ENCODE measurements at places on chromosomes 6 and 20.
A peak's percentile ranks its signal among the peaks of the same experiment; 100 is the strongest.

GRCh38 chr20:56574531-56575142 lies 41.6 kb downstream of the FAM209B start:
- DNase-seq = peak; percentile 92

GRCh38 chr6:134619789-134620188 lies 301.9 kb upstream of the SGK1 start:
- peak; percentile 53 for DNase-seq

- DNase-seq = peak; percentile 67
Measured at GRCh38 chr6:41577356-41578216, 31.4 kb downstream of the FOXP4 start.

- no peak for DNase-seq
Measured at GRCh38 chr6:6586671-6587526, 1.6 kb upstream of the LY86 start.

GRCh38 chr6:68197356-68197755 lies 437.7 kb upstream of the ADGRB3 start:
- no peak for DNase-seq

- peak; percentile 63 for DNase-seq
Measured at GRCh38 chr6:5379647-5380242, 118.4 kb downstream of the FARS2 start.

- no peak for DNase-seq
Measured at GRCh38 chr20:24948939-24949679, at the start of gene CST7. Gene CST7 (plus strand): TSS chr20:24949269. CDS start chr20:24949506, 237 bp downstream.

- DNase-seq = no peak
Measured at GRCh38 chr20:49948809-49949507, 12.8 kb downstream of the RNF114 start.

DNA sequence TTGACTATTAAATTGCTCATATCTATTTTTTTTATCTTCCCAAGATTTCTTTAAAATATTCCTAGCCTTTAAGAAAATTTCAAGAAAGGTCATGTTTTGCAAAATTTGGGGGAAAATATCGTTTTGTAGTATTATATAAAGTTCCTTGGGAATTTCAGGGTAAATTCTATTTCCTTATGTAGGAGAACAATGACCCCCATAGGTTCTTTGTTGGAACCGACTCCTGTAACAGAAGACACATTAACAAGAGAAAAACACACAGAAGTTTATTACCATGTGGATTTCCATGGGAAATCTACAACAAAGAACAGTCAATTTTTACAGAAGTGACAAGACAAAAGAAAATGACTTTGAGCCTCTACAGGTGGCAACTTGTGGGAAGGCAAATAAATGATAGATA lies 68.1 kb downstream of the ADGB start:
- no peak for DNase-seq

- DNase-seq = no peak
Measured at GRCh38 chr6:167581637-167582036, 245.1 kb upstream of the AFDN start.

- DNase-seq = peak; percentile 99
Measured at GRCh38 chr20:35768731-35769664, 2.8 kb upstream of the PHF20 start.

DNA sequence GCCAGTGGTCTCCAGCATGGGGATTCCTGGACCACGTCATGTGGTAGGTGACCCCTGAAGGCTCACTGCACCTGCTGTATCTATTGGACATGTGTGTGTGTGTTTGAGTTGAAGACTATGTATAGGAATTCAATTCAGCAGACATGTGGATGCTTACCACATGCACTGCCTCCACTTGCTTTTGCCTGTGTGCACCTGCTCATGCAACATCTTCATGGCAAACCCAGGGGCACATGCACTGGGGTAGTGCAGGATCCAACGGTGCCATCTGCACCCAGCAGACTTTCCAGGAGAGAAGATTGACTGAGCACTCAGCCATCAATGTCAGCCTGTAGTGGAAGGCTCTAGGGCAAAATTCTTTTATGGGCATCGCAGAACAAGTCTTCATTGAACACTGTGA lies 299.4 kb downstream of the CDH26 start:
- DNase-seq = no peak

DNA sequence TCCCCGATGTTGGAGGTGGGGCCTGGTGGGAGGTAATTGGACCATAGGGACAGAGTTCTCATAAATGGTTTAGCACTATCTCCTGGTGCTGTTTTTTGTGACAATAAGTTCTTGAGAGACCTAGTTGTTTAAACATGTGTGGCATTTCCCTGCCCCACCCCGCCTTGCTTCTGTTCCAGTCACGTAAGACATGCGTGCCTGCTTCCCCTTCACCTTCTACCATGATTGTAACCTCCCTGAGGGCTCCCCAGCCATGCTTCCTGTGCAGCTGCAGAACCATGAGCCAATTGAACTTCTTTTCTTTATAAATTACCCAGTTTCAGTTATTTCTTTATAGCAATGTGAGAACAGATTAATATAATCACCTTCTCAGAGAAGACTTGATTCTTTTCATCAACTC lies 2.5 kb upstream of the RNF144B start:
- no peak for DNase-seq

DNA sequence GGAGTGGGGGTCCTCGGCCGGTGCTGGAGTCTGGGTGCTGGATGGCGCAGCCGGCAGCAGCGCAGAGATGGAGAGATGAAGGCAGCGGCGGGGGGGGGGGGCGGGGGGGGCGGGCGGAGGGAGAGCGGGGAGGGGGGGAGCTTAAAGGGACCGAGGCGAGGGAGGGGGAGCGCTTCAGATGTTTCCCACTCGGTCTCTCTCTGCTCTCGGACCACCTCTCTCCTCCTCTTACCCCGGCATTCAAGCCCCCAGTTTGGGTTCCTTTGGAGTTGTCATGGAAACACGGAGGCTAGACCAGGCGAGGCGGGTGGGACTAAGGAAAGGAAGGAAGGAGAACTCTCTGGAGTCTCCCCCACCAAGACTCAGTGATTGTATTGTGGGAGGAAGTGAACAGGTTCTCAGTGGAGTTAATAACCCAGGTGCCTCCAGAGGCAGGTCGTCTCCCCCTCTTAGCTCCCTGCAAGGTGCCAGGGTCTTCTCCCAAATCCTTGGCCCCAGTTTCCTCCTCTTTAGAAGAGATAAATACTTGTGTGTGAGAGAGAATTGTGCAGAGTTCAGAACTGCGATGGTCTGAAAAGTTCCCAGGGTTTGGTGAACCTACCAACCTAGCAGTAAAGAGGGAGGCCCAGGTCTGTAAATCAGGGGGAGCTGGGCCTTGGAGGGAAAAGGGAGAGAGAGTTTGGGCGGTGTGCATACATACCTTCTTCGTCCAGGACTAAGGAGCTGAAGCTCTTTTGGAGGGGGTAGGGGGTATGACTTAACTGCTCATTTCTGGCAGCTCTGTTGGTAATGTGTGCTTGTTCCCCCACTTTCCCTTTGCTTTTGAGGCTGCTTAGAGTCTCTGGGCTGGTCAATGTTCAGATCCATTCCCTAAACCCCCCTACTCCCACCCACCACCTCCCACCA lies at the start of gene PRRT1:
Gene PRRT1, minus strand, starts transcription at position 77 of the 906 bp plus-strand sequence. CDS start 112 bp downstream, outside the sequence.
- DNase-seq = no peak

- DNase-seq = peak; percentile 54
Measured at GRCh38 chr6:108609276-108609769, 48.6 kb downstream of the FOXO3 start.

Measured in MCF 10A (cell line).